Posterior vena cava (tissue), 2 donors: ENCODE measurements at places on chromosomes 3 and 15.

DNA sequence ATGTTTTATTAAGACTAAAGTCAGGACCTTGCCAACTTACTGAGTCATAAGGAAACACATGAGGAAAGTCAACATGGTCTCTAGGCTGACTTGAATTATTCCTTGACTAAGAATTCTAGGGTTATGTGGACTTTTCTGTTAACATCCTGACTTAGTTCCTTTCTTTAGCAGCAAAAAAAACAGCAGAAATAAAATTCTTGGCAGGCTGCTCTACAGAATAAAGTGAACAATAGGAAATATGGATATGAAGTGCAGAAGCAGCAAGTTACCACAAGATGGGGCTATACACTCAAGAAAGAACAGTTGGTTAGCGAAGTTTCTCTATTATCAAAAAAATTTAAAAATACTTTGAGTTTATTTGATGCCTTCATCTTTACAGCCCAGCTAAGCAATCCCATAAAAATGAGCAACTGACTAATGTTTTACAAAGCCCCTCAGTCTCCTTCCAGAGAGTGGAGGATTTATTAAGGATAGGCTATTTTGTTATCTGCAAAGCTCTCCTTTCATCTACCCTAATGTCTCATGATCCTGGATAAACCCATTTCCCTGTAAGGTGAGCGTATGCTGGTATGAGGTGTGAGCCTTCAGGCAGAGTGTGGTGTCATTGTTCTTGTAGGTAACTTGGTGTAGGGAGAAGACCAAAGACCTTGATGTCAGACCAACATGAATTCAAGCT is 23.1 kb upstream of the MCCC1 start:
- no peak for DNase-seq

DNA sequence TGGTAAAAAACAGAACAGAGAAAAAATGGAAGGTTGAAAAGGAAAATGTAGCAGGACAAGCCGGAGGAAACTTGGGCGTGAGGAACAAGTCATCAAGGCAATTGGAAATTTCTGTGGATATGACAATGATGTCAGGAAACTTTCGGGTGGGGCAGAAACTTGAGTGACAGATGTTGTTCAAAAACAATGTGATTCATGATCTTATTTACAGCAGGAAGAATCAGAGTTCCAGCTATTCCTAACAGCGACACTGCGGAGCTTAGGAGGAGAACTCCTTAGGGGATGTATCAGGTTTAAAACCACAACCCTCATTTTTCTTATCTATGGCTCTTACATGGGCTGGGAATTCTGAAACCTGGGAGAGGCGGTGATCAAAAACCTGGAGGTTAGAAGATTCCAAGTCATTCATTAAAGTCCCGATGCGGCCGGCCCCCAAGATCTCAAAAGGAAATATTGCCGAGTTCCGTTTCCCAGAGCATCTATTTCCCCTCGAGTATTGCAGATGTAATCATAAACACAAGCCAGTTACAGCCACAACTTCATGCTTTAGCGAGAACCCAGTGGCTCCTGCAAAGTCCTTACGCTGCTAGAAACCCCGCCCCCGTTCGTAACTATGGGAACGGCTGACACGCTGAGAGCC is 659 bp upstream of the ARRDC4 start:
- DNase-seq, result no peak

GRCh38 chr15:36356978-36357601 is 222.3 kb upstream of the CDIN1 start:
- no peak for DNase-seq

DNA sequence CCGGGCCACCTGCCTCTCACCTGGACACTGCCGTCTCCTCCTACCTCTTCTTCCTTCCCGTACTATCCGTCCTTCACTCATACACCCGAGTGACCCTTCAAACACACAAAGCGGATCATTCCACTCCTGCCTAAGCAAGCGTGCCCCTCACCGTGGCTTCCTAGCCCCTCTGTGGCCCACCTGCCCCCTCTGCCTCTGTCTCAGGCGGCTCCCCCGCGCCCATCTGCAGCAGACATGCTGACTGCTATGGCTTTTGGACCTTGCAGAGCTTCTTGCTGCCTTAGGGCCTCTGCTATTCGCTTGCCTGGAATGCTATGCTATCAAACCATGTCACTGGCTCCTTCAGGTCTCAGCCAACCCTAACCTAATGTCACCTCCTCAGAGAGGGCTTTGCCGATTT is 38.1 kb downstream of the SLC28A1 start:
- no peak for DNase-seq

GRCh38 chr15:77033729-77034671 is 36.9 kb downstream of the TSPAN3 start:
- DNase-seq, result peak; percentile 57

- no peak for DNase-seq
Measured at GRCh38 chr3:100899440-100900091, 93.7 kb downstream of the ABI3BP start.

- no peak for DNase-seq
Measured at GRCh38 chr3:40753291-40753770, 228.6 kb downstream of the ZNF621 start.

DNA sequence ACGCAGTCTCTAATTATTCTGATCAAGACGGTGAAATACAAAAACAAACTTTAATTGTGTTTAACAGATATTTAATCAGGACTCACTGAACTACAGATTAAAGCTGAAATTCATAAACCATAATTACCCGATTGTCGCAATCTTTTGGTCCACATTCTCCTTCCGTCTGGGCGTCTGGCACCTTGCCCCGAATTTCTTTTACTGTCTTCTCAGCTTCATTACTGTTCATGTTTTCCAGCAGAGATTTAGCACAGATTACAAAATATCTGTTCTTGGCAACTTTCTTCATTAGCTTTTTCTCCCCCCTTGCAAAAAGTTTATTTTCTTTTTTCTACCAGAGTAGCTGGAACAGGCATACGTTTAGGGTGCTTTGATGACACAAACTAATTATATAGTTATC is 271.4 kb downstream of the TIGIT start:
- DNase-seq, result peak; percentile 85
